Hepatocyte (in vitro differentiated cells): ENCODE measurements at places on chromosomes 6 and 20. TPM values are rescaled to one million over a fixed set of nuclear protein-coding genes. Genes with fewer than 3 reads are reported as not detected.

The ASIP gene
- 2.3 and 3.3 TPM in 2 replicates for polyA plus RNA-seq

The ULBP1 gene
- 0.27 TPM in 1 of 2 replicates, not detected in the other for polyA plus RNA-seq

The ADGRB3 gene
- 0.17 and 0.83 TPM in 2 replicates for polyA plus RNA-seq

The NRSN1 gene
- polyA plus RNA-seq, result 0.51 TPM in 1 of 2 replicates, not detected in the other

The BTN1A1 gene
- 0.15 and 0.59 TPM in 2 replicates for polyA plus RNA-seq

The SIM1 gene
- polyA plus RNA-seq, result 0.88 TPM in 1 of 2 replicates, not detected in the other

The CENPW gene
- polyA plus RNA-seq, result 21.8 and 22.8 TPM in 2 replicates

The CLPSL2 gene
- polyA plus RNA-seq, result not detected in 2 replicates

The C6orf15 gene
- polyA plus RNA-seq, result not detected in 2 replicates

The ALDH8A1 gene
- polyA plus RNA-seq, result 5.3 and 8.0 TPM in 2 replicates

The MDFI gene
- 28.2 and 45.2 TPM in 2 replicates for polyA plus RNA-seq

The PTCHD4 gene
- polyA plus RNA-seq, result 0.64 and 1.3 TPM in 2 replicates

The PAK5 gene
- 0.56 and 0.80 TPM in 2 replicates for polyA plus RNA-seq

The MOG gene
- not detected in 2 replicates for polyA plus RNA-seq

The RNF182 gene
- polyA plus RNA-seq, result 0.40 TPM in 1 of 2 replicates, not detected in the other

The MED20 gene
- 18.1 and 19.8 TPM in 2 replicates for polyA plus RNA-seq

The POPDC3 gene
- polyA plus RNA-seq, result 1.5 and 1.7 TPM in 2 replicates

The SRF gene
- polyA plus RNA-seq, result 7.4 and 9.3 TPM in 2 replicates

The NOX3 gene
- polyA plus RNA-seq, result not detected in 2 replicates

The ENPP4 gene
- polyA plus RNA-seq, result 2.4 and 3.5 TPM in 2 replicates

The PROKR2 gene
- not detected in 2 replicates for polyA plus RNA-seq

The EMILIN3 gene
- 2.8 and 3.0 TPM in 2 replicates for polyA plus RNA-seq
